ENCODE measurements at places on chromosomes 16 and 17.
A peak's percentile ranks its signal among the peaks of the same experiment; 100 is the strongest.

DNA sequence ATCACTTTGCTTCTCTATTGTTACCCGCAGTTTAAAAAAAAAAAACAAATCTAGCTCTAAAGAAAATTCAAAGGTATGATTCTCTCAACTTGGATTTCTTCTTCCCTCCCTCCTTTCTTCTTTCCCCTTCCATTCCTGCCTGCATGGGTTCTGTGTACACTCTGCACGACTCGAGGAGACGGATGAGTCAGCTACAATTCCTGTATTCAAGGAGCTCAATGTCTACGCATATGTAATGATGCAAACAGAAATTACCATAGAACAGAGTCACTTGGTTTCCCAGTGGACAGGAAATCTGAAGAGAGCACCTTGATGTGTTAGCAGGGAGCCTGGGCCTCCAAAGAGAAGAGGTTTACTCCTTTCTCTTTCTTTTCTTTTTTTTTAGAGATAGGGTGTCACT is 92.3 kb downstream of the VPS53 start:
- no peak for DNase-seq

GRCh38 chr16:85436636-85437165 is 176.4 kb upstream of the GSE1 start:
- no peak for DNase-seq

DNA sequence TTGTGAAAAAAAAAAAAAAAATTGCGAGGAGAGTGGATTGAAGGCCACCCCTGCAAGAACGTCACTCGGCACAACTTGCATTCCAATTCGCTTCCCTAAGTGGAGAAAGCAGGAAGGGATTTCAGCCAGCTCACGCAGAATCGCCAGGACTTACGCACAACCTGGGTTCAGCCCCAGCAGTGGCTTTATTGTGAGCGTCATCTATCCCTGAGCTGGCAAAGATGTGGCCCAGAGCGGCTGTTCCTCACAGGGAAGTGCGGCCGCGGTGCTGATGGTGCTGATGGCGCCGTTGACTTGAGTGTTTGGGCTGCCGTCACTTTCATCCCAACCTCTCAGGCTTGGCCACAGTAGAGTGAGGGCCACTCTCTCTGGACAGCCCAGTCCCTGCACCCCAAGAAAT is 197.6 kb downstream of the NTN1 start:
- no peak for DNase-seq

DNA sequence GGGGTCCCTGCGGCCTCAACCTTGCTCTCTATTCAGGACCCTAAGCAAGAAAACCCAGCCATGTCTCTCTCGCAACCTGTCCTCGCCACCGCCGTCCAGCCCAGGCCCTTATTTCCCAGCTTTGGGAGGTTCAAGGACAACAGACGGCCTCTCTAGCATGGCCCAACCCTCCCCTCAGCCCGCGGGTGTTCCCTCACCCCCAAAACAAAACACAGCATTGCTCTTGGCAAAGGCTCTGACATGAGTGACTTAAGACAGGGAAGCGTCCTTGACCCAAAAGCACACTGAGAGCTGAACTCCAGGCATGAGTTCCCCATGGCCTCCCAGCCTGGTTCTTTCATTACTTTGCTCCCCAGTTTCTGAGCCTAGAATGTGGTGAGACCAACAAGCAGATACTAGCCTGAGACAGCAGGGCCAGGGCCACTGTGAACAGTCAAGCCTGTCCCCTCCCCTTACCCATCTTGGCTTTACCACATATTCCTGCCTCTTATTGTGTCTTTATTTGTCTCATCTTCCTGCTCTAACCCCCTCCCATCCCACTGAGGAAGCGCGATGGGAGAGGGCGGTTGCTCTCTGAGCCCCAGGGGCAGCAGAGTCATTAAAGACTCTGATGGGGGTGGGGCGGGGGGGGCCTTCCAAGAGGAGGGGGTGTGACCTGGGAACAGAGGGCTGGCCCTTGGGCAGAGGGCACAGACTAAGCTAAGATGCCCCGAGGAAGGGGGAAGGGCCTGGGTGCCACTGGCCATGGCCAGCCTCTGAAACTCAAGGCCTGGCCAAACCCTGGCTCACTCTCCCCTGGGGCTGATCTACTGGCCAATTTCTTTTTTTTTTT is 11.8 kb downstream of the SREBF1 start:
- no peak for DNase-seq

DNA sequence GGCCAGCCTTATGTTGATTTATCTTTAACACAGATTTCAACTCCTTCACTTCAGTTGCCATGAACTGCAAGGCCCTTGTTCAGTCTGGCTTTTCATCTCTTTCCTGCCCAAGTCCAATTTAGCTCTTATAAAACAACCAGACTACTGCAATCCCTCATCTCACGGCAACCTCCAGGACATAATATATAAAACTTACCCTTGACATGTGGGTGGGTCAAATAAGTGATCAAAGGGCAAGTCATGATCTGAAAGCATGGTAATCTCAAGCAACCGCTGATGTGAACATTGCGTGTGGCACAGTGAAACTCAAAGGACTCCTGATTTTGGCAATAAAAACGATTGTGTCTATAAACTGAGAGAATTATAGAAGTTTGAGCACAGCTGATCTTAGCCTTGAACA is 364.6 kb downstream of the CDH13 start:
- no peak for DNase-seq

- peak; percentile 99 for DNase-seq
Measured at GRCh38 chr17:71976011-71976649, 144.7 kb upstream of the SOX9 start.

DNA sequence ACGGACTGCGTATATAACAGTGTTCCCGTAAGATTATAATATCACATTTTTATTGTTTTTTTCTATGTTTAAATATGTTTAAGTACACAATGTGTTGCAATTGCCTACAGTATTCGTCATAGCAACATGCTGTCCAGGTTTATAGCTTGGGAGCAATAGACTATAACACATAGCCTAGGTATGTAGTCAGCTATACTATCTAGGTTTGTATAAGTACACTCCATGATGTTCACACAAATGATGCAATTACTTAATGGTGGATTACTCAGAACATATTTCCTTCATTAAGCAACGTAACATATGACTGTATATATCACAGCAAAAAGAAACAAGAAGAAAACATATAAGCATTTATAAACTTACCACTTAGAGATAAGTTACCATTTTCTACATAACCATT is 160.0 kb downstream of the CBLN1 start:
- DNase-seq = no peak
